ENCODE measurements at places on chromosomes 4 and X. TPM values are rescaled to one million over a fixed set of nuclear protein-coding genes. Genes with fewer than 3 reads are reported as not detected.

HSFX3 gene
- total RNA-seq = 0.96 TPM

SLC7A11 gene
- total RNA-seq = 45.8 TPM

GALNTL6 gene
- not detected for total RNA-seq

PDE6B gene
- total RNA-seq = not detected

FAM9B gene
- total RNA-seq = not detected

DCX gene
- not detected for total RNA-seq

DNA sequence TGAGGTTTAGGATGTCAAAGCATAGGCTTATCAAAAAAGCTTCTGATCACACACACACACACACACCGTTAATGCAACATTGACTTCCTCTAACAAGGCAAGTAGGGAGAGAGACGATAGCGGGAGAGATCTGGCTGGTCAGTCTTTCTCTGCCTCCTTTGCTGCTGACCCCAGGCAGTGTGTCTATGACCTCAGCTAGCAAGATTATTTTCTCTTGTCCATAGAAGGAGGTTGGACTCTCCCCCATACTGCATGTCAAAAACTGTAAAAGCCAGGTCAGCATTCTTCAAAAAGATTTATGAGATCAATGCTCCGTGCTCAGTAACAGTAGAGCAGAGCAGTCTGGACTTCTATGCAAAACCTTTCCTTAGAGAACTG is 63.5 kb upstream of the PGM2 start:
- DNase-seq = no peak

DNA sequence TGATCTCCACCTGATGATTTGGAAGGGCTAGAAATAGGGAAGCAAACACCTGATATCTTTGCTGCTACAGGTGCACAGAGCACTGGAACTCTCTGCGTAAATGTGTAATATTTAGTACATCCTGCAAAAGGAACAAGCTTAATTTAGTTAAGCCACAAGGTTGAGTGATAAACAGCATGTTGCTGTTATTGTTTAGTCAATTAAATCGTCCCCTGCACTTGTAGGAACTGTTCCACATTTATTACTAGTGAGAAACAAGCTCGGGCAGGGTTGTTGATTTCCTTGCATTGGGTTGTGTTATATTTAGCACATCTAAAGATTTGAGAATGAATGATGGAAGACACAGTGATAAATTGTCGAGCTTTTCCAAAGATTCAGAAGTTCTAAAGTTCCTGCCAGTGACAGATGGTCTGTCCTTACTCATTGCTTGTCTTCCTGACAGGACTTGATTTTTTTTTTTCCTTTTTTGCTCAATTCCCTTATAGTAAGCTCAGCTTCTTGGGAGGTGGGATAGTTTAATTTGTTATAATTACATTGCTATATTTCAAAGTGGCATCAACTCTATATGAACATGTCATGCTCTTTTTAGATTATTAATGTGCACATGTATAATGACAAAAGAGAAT is 627.0 kb upstream of the ATOH1 start:
- DNase-seq = no peak

DNA sequence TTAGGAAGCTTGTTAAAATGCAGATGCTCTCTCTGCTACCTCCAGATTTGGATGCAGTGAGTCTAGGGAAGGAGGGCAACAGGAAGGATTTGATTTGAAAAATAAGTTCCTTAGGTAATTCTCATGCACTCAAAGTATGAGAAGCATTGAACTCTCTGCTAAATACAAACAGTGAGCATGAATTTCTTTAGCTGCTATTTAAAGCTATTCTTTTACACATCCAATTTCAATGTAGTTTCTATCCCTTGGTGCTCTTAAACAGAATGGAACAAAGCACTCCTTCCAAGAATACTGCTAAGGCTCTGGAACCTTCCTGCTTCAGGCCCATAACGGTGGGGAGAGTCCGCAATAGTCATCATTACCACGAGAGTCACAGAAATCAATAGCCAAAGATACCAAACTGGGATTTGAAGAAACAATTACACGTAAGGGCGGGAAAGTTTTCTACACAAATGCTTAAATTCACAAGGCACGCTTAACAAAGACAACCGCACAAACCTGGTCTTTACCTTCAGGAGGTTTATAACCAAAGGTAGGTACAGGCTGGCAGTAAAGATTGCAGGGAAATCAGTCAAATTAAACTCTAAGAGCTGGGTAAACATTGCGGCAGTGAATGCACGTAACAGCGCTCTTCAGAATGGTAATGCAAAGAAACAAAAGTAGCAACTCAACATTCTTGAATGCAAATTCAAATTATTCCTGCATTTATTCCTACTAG is 123.2 kb upstream of the NAP1L5 start:
- no peak for DNase-seq

- no peak for DNase-seq
Observed at GRCh38 chr4:35565640-35566039, 678.7 kb downstream of the ARAP2 start.

GRCh38 chr4:154507156-154507555 is 15.6 kb upstream of the DCHS2 start:
- no peak for DNase-seq

- DNase-seq = no peak
Observed at GRCh38 chr4:73713650-73714049, 26.7 kb upstream of the CXCL8 start.

- DNase-seq = no peak
Observed at GRCh38 chr4:122167369-122167768, 15.2 kb downstream of the BLTP1 start.

DNA sequence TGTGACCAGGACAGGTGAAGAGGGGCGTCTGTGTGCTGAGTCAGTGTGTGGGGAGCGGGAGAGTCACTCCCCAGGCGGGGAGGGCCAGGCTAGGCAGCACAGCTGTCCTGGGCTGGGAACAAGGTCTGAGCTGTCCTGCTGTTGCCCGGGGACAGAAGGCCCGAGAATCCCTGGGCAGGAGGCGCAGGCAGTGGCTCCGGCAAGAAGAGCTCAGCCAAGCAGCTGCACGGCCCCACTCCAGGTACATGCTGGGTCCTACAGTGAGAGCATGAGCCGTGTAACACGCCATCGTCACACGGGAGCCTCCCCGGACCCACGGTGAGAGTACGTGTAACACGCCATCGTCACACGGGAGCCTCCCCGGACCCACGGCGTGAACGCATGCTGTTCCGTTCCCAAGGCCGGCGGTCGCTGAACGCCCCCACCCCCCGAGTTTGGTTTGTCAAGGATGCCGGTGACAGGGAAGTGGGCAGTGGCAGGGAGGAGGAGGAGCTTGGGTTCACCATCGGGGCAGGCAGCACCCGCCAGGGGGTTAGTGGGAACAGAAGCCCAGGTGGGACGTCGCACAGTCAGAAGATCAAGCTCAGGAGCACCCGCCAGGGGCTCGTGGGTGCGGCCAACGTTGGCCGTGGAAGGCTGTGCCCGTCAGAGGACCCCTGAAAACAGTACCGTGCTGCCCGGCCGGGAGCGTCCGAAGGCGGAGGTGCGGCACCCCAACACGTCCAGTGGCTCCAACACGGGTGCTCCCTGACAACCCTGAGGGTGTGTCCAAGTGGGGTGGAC is 15.6 kb downstream of the PPP2R3B start:
- no peak for DNase-seq

- DNase-seq = no peak
Observed at GRCh38 chrX:68490644-68491043, 8.2 kb upstream of the YIPF6 start.

GRCh38 chrX:100494646-100495370 is 84.7 kb upstream of the PCDH19 start:
- DNase-seq = no peak

DNA sequence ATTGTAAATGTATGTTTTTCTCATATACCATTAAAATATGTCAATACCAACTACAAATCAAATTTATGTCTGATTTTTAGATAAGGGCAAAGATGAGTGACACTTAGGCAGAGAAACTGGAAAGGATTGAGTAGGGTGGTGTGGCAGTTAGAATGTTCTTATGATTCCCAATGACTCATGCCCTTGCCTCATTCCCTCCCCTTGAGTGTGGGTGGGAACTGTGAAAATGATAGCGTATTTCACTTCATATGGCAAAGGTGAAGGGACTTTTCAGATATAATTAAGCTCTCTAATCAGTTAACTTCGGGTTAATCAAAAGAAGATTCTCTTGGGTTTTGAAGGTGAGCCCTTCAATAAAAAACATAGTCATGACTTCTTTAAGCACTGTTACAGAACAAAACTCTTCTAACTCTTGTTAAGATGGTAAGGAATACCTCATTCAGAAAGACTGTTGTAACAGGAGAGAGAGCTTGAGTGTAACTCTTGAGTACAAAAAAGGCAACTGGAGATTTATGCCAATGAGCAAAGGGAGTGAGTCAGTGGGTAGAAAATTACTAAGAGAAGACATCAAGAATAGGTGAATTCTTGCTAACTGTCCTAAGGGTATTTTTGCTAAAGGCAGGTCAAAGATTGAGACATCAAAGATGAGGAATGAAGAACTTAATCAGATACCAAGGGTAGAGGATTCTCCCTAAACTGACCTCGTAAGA is 329.5 kb downstream of the KCTD8 start:
- no peak for DNase-seq

GRCh38 chr4:3202836-3203820 is 45.8 kb upstream of the MSANTD1 start:
- no peak for DNase-seq

DNA sequence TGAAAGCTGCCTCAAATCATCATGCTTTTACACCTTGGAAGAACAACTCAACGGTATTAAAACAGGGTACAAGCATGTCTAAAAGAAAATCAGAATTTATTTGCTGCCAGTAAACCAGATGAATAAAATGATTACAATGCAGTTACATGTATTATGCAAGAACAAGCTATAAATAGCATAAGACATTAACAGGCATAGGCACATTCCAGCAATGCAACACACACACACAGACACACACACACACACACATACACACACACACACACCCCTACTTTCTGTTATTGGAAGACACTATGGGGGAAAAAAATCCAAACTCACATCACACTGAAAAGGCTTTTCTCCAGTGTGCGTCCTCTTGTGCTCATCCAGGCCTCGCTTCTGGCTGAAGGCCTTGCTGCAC is 212.5 kb downstream of the PRDM5 start:
- no peak for DNase-seq

- no peak for DNase-seq
Observed at GRCh38 chr4:82500435-82501153, 61.2 kb downstream of the TMEM150C start.

DNA sequence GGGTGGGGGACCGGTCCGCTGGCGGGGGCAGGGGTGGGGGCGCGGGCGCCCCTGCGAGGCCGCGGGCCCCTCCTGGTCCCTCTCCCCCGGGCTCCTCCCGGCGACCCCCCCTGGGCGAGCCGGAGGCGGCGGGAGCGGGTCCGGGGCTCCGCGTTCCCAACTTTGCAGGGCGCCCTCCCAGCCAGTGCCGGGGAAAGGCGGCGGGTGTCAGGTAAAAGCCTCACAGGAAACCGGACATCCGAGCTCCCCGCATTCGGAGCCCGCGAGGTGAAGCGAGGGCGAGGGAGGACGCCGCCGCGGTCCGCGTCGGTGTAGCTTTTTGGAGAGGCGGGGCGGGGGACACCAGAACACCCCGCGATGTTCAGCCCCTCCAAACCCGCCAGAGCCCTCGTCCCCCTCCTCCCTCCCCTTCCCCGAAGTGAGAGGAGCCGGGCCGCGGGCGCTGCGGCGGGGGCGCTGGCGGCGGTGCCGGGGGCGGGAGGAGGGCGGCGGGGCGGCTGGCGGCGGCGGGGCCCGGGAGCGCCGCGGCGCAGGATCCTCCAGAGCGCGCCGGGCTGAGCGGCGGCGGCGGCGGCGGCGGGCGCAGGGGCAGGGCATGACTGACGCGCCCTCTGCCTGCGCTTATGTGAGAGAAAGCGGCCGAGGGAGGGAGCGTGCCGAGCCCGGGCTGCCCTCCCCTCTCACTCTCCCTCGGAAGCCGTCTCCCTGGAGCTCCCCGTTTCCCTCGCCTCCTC is at the start of gene VEGFC:
VEGFC (minus strand) TSS at position 597 of the 734 bp plus-strand sequence. CDS start 611 bp downstream, outside the sequence.
- no peak for DNase-seq

GRCh38 chr4:171025776-171026175 is 787.4 kb upstream of the GALNTL6 start:
- no peak for DNase-seq

DNA sequence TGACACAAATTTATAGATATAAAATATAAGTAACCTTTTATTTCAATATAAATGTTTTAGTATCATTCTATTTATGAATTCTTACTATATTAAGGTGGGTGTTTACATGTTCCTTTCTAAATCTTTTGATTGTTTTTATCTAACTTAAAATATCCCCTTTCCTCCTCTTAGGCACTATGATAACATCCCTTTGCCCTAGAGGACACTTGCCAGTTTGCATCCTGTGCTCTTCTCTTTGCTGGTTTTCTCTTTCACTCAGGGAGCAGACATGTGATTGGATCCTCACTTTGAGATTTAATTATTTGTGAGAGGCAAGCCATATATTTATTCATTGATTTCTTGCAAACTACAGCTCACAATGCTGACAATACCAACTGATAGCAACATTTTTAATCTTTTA is 16.2 kb downstream of the LRIT3 start:
- DNase-seq = no peak

GRCh38 chrX:136497556-136498052 is at the start of gene HTATSF1:
Gene HTATSF1 (plus strand): TSS chrX:136497592. CDS start chrX:136497685, 93 bp downstream.
- DNase-seq = no peak

DNA sequence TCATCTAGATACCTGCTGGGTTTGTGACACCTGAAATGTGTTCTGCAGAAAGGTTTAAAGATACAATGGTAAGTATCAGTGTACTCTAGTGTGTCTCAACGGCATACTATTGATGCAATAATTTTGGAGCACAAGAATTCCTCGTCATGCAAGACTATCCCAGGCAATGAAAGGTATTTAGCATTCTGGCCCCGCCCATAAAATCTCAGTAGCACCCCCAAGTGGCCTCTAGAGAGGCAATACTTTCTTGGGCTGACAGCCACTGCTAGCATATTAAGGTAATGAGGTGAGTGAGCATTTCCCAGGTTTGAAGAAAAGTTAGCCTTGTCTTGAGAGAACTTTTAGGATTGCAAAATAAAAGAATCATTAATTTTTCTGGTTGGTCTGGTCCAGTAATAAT is 24.0 kb downstream of the TAB3 start:
- DNase-seq = no peak

DNA sequence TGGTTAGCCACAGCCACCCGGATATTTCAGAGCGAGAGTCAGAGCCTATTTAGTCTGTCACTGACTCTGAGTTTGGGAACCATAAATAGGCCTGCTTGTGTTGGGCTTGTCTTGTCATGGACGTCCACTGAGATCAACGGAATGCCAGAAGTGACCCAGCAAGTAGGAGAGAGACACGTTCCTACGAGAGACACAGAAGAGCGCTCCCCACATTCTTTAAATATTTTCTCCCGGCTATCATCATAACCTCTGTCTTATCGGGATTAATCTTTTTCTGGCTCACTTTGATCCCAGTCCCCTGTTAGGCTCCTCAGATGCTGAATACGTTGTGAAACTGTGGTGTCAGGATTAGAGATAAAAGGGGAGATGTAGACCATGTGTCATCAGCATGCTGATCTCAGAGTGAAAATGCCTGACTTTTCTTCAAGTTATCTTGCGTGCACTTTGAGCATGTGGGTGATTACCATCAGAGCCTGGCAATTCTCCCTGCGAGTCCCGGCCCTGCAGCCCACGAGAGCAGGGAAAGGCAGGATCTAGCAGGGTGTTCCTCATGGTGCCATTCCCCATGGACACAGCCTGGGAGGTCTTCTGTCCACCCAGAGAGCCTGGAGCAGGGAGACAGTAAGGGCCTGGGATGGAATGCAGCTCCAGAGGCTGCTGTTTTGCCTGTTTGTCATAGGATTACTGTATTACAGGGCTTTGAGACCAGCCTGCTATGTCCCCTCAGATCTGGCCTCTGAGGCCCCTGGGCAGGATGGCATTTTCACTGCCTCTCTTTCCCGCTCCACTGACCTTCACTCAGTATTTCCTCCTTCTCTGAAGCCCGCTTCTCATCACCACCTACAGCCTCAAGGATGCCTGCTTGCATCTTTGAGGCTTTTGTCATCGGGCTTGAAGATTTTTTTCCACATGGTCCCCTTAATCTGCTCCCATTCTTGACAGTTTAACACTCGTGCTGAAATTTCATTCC is 2.8 kb upstream of the TENM3 start:
- no peak for DNase-seq

Measured in HCT116 (cell line).